NCI-H1694 treated with DMSO at 0.1 percent for 48 hours (cell line): ENCODE measurements at places on chromosomes 2 and 18.
A peak's percentile ranks its signal among the peaks of the same experiment; 100 is the strongest.

DNA sequence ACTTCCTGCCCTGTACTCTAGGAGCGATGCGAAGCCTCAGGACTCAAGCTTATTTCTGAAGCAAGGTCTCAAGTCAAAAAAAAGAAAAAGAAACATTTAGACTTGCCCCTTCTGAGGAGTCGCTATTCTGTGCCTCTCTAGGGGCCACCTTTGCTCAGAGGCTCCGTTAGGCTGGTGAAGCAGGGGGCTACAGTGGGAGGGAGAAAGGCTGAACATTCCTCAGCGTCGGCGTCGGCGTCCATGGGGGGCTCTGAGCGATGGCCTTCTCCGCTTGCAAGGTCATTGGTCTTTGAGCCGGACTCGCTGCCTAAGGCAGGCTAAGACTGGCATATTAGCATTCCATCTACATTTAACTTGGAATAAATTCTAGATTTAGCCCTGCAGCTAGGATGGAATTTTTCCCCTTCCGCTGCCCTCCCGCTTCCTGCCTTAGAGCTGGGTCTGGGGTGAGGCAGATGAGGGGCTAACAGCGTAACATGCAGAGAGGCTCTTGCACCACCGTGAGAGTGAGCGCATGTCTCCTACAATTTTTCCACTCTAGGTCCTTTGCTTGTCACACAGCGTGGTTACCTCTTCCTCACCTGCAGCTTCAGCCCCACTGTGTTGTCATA, 53.6 kb upstream of the ATL2 start:
- DNase-seq, result no peak

DNA sequence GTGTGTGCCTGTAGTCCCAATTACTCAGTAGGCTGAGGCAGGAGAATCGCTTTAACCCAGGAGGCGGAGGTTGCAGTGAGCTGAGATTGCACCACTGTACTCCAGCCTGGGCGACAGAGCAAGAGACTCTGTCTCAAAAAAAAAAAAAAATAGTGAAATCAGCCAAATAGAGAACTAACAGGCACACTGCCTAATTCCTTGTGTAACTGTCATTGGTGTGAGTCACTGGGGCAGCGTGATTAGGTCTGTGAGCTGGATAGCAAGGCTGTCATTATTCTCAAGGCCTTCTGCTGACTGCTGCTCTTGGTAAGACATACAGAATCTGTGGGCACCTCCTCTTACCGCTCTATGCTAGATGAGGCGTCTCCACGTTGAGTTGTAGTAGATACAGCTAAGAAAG, 270.3 kb downstream of the NEDD4L start:
- DNase-seq, result peak; percentile 48

DNA sequence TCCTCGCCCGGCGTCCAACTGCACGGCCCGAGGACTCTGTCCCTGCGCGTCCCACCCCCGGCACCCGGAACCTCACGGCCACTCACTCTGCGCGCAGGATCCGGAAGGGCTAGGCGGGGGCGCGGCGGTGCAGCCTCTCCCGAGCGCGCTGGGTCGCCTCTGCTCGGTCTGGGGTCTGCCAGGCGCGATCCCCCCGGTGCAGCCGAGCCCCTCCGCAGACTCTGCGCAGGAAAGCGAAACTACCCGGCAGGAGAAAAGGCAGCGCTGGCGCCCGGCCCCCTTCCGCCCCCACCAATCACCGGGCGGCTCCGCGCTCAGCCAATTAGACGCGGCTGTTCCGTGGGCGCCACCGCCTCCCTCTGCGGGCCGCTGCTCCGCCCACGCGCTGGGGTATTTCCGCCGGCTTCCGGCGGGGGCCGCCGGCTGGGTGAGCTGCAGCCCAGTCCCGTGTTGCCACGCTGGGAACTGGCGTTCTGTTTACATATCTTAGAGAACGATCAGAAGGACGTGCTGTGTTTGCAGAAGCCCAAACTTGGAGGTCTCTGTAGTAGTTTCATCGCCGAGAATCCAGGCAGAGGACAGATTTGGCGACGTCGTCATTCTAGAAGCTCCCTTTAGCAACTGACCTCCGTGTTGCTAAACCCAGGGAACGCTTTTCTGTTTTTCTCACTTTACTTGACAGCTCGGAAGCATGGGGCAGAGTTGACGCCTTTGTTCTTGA, at the start of gene STAT1:
STAT1 (minus strand) TSS at position 240 of the 721 bp plus-strand sequence. CDS start 4,168 bp downstream, outside the sequence.
- peak; percentile 87 for DNase-seq

GRCh38 chr2:44742057-44742456, 199.4 kb upstream of the SIX3 start:
- no peak for DNase-seq

DNA sequence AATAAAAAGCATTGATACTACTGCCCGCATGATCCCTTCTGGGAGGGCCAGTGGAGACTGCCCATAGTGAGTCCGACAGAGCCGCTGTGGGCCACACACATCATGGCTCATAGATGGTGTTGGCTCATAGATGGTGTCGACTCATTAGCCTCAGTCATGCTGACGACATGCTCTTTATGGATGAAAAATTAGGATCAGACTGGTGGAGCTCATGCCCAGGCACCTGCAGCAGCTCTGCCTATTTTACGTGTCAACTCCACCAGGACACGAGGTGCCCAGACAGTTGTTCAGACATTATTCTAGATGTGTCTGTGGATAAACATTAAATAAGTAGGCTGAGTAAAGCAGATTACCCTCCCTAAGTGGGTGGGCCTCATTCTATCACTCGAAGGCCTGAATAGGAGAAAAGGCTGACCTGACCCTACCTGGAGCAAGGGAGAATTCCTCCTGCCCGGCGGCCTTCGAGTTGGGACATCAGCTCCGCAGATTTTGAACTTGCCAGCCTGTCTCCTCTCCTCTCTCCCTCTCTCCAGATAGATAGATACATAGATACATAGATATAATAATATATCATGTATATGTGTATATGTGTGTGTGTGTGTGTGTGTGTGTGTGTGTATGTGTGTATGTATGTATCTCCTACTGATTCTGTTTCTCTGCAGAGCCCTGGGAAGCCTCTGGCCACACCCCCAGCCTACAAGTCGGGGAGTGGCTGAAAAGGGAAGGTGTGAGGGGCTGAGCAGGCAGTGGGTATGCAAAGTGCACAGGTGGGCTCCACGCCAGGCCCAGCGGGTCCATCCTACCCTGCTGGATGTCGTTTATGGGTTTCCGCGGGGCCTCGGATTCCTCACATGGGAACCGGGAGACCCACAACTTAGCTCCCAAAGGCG, 13.6 kb upstream of the TEX51 start:
- no peak for DNase-seq

DNA sequence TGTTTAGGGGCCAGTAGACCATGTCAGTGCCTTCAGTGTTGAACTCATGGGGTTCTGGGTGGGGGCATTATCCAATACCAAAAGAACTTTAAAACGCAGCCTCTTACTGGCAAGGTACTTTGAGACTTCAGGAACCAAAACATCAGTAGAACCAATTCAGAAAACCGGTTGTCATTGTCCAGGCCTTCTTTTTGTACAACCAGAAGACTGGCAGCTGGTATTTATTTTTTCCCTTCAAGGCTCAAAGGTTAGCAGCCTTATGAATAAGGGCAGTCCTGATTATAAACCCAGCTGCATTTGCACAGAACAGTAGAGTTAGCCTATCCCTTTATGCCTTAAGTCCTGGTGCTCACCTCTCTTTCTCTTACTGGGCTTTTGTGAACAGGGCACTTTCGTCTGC, 113.8 kb upstream of the EML6 start:
- DNase-seq, result no peak

- peak; percentile 4 for DNase-seq
Measured at GRCh38 chr2:168293766-168294165, 46.4 kb upstream of the STK39 start.

- no peak for DNase-seq
Measured at GRCh38 chr2:10400568-10400977, 47.6 kb downstream of the ODC1 start.

- DNase-seq, result no peak
Measured at GRCh38 chr2:240319221-240319854, 116.1 kb upstream of the GPC1 start.

DNA sequence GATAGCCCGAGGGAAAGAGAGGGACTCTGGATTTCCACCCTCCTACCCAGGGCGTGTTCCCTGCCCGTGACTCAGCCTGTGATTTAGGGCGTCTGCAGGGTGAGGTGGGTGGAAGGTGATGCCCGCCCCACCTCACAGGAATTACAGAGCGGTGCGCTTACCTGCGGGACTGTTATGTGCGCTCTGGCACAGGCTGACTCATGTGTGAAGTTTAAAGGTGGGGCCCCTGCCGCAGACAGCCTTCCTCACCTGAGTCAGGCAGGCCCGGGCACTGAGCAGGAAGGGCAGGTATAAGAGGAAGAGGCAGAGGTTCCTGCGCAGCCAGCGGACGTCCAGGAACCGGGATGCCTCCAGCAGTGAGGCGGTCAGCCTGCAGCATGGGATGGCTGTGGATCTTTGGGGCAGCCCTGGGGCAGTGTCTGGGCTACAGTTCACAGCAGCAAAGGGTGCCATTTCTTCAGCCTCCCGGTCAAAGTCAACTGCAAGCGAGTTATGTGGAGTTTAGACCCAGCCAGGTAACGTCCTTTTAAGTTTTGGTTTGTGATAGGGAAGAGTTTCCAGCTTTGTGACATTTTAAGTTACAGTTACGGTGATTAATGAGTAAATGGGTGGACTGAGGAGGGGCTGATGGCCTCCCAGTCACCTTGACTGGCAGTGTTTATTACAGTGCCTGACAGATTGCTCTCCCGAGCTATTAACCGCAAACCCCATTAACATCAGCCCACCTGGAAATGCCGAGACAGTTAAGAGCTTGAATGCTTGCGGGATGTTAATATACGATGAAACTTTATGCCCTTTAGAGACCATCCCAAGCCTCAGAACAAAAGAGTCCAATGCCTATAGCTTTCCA, 141.6 kb upstream of the TTC39C start:
- no peak for DNase-seq

- DNase-seq, result no peak
Measured at GRCh38 chr2:120445449-120446143, 99.7 kb downstream of the INHBB start.

DNA sequence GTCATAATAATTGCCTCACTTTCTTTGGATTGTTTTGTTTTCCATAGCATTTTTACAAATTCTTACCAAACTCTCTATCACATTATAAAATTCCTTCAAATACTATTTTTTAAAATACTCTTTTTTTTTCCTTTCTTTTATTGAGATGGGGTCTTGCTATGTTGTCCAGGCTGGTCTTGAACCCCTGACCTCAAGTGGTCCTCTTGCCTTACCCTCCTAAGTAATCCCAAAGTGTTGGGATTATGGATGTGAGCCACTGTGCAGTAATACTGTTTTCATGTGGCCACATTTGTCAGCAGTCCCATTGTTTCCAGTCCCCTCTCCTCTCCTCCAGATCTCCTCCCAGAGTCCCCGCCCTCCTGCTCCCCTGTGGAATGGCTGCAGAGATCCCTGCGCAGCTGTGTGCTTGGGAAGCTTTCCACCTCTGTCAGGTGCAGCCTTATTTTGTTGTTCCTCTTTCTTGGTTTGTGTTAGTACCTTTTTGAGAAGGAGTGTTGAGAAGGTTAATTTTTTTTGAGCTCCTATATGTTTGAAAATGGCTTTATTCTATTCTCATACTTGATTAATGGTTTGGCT, 227.3 kb downstream of the LOXHD1 start:
- DNase-seq, result no peak

DNA sequence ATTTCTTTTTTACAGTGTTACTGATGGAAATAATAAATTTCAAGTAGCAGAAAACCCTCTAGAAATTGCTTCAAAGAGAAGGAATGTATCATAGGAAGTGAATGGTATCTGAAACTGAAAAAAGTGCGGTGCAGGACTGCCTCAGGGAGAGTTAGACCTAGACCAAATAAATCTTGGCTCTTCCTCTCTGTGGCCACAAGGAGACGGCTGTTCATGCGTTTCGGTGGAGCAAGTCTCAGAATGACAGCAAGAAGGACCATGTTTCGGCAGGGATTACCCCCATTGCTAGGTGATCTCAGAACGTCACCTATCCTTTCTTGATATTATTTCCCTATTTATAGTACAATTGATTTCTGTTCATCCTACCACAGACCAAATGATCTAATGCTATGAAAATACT, 522.3 kb downstream of the SOX11 start:
- no peak for DNase-seq

DNA sequence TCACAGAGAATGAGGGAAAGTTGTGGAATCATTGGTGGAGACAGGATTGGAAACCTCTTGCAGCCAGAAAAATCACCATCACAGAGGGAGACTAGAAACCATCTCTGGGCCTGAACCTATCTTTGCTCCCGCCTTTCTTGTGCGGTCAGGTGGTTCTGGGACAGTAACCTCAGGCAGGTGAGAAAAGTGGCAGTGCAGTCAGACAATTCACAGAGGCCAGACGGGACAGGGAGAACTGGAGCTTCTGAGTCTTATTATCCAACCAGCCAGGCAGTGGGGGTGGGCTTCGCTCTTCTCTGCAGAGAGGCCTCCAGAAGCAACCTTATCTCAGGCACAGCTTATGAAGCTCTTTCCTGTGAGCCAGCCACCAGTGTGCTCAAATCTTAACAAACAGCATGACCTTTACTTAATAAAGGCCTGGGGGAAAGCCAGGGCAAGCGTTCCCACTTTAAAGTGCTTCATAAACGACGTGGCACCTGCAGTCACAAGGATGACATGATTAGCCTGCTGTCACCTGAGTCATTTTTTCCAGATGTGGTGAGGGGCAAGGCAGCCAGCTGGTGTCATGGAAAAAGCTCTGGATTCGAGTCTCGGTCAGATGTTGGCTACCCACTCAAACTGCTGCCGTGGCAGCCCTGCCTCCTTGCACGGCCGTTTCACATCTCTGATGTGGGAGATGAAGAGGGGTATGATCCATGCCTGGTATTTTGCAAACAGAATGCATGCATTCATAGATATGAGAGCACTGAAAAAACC, 109.7 kb downstream of the B3GNT2 start:
- DNase-seq, result no peak

GRCh38 chr2:159926695-159927094, 128.7 kb upstream of the CD302 start:
- no peak for DNase-seq

DNA sequence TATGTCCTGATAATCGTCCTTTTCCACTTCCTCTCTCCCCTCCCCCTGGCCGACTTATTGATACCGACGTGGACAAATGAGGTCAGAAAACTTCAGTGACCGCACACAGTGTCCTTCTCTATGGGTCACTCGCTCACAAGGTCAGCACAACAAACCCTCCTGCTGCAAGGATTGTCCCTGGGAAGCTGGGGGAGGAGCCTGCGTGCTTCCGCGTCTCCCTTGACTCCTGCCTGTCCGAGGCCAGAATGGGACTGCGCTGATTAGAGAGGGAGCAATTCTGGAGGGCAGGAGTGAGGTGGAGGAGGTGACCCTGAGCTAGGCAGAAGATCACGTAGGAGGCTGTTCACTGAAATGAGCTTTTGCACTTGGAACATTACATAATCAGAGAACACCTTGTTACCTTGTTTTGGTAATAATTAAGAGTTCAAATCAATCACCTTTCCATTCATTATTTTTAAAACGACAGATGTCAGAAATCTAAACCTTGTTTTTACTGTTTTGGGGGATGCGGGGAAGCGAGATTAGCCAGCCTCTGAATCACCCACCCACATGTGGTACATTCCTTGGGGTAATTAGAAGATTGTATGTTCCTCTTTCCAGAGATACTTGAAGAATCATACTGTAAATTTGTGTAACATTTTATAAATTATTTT, 70.6 kb downstream of the CTAGE1 start:
- no peak for DNase-seq
